ENCODE measurements at places on chromosomes 11 and 22.

DNA sequence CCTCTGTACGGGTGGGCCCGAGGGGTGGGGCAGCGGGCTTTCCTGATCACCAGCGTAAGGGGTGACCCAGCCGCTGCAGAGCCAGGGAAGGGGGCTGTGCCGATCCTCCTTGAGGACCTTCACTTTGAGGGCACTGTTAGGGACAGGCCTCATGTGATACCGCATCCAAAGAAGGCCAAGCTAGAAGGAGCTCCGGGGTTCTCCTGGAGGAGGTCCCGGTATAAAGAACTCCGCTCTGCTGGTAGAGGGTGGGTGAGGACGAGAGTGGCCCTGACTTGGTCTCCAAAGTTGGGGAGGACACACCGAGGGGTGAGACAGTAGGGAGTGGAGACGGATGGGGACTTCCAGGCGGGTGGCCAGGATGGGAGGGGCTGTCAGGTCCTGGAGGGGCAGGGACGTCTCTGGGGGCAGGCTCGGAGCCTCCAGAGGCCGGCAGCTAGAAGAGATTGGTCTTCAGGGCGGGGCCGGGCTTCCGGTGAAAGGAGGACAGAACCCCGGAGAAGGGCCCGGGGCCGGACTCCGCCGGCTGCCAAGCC, 4.6 kb downstream of the PHOX2A start:
- no peak for DNase-seq

GRCh38 chr22:47813661-47814060, 1051.2 kb downstream of the TBC1D22A start:
- no peak for DNase-seq

GRCh38 chr22:36409911-36410756, 22.4 kb upstream of the MYH9 start:
- DNase-seq, result peak; percentile 92

DNA sequence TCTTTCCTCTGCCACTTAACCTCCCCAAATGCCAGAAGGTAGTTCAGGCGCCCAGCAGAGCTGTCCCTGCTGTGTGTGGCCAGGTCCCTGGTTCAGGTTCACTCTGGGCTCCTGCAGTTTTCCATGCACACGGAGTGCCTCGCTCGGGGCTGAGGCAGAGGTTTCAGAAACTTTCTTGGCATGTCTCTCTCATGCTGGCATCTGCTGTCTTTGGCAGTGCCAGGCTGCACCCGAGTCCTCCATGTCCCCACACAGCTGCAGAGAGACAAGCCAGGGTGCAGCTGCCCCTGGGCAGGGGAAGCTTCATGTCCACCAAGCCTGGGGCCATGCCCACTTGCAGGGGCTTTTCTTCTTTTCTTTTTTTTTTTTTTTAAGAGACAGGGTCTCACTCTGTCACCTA, 7.0 kb upstream of the NEFH start:
- DNase-seq, result no peak

DNA sequence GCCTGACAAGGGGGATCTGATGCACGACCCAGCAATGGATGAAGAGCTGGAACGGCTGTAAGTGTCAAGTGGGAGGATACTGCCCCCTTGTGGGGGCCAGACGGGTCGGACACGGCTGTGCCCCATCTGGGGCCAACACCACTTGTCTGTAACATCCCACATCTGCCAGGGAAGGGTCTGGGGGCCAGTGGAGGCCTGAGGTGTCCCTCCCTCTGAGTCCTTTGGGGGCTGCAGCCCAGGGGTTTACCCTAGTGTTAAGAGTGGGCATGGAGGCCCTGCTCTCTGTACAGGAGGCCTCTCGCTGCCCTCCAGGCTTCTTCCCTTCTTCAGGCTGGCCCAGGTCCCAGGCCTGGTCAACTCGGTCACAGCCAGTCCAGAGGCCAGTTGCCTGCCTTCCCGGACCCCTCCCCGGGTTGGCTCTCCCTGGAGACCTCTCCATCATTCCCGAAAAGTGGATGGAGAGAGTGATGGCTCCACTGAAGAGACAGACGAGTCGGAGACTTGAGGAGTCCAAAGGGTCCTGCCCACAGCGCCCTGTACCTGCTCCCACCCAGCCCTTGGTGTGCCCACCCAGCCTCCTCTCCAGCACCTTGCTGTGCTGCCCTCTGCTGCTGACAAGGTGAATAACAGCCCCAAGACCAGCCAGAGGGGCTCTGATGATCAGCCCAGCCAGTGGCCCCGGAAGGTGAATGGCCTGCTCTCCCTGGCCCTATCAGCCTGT, 15.4 kb downstream of the ARFGAP2 start:
- peak; percentile 79 for DNase-seq

DNA sequence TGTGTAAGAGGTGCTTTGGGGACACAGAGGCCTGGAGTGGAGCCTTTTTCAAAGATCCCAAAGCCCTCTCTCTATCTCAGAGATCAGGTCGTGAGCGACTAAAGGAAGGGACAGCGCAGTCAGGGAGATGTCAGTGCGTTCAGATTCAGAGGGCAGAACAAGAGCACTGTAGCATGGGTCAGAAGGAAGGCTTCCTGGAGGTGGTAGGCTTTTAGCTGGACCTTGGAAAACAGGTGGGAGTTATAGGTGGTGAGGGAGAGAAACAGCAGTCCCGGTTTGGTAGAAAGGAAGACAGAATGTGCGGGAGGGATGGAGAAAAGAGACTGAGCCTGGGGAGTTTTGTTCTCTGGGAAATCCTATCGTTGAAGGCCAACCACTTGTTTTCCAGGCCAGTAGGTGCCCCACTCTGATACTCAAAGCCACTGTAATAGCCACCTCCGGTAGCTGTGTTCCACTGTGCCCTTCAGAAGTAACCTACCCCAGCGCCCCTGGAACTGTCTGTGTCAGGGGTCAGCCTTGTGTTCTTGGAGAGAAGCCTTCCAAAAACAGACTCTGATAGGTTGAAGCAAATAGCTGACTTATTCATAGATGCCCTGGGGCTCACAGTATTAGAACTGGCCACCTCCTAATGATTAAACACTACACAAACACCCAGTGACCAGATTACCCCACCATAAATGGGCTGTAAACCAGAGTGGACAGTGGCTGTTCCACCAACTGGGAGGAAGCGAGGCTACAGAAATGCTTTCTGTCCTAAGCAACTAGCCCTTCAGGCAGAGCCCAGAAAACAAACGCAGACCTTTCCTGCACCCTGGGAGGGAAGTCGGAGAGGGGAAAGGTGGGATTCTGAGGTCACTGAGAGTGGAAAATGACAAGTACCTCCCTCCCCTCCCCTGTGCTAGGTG, 157.7 kb downstream of the DBX1 start:
- DNase-seq, result no peak

DNA sequence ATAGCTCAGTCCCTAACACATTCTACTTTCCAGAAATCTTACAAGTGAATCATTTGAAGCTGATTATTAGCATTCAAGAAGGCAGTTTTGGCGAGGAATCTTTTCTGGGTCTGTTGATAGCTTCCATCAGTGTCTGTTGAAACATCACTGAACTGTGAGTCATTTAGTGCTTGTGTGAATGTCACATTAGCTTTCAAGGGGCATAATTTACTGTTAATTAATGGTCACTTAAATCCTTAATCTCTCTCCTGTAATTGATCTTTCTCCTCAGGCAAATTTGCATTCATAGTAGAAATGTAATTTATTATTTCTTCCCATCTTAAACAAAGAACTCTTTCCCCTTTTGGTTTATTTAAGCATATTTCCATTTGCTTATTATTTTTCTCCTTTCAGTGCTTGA, 2.6 kb downstream of the HTR3B start:
- DNase-seq, result no peak

- no peak for DNase-seq
Observed at GRCh38 chr11:69644071-69644961, 3.4 kb downstream of the CCND1 start.

DNA sequence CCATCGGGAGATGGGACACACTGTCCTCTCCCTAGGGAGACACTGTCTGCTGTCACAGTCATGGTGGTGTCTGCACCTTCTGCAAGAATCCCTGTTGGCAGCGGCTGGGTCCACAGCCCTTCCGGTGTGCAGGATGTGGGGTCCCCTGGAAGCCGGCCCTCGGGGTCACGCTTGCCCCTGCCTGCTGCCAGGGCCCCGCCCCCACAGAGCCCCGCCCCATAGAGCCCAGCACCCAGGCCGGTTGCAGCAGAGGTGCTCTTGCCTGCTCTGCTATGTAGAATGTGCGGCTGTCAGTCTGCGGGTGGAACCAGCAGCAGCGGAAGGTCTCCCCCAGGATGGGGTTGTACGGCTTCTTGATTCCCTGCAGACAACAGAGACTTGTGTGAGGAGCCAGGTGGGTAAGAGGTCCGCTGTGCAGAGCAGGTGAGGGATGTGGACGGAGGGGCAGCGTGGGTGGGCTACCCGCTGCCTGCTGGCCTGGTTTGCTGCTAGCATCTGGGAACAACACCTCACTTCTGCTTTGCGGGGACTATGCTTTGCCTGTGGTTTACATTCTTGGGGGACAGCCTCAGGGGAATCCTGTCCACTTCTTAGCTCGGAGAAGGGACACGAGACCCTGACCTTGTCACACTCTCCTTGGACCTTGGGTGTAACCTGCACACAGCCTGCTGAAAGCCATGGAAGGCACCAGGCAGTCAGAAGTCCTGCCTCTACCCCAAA, 44.9 kb upstream of the CARS1 start:
- DNase-seq, result no peak

DNA sequence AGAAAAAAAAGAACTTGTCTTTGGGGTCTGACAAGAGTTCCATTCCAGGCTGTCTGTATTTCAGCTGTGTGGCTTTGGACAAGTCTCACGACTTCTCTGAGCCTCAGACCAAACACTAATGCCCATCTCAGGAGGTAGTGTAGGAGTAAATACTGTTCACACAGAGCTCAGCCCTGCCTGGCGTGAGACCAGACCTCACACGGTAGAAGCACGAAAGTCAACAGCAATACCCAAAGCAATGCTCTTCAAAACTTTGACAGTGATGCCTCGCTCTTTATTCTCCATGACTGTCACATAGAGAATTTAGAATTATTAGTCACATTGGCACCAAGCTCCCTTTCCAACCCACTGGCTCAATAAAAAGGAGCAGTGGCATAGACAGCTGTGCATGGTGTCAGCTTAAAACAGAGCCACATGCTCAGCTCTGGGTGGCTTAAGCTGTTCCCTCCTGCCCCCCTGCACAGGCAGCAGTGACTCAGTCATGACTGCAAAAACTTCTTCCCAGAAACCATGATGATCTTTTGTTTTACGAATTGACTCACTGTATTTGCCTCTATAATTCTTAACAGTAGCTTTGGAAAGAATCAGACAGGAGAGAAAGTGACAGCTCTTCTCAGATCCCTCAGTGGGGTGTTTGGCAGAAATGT, 74.0 kb upstream of the PHF21B start:
- DNase-seq, result no peak
